ENCODE measurements at places on chromosomes 12 and 14.

DNA sequence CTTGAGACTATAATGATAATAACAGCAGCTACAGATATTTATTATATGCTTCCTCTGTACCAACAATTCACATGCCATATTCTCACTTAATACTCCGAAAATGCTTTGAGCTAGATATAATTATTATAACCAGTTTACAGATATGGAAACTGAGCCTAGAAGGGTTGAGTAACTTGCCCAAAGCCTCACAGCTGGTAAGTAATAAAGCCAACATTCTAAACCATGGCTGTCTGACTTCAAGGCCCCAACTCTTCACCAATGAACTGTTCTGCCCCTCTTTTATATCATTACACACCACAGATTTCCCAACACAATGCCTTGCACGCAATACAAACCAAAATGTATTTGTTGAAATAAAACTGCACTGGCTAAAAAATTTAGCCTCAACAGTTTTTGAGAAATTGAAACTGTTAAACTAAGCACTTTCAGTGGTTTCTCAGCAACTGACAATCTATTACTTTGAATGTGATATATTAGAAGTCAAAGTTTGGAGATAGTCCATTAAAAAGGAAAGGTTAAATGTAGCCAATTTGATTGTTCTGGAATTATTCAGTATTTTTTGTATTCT is 222.5 kb upstream of the ARHGAP5 start:
- DNase-seq = no peak

- DNase-seq = no peak
These were observed 4.4 kb downstream of the VDR start for GRCh38 chr12:47900131-47901062.

DNA sequence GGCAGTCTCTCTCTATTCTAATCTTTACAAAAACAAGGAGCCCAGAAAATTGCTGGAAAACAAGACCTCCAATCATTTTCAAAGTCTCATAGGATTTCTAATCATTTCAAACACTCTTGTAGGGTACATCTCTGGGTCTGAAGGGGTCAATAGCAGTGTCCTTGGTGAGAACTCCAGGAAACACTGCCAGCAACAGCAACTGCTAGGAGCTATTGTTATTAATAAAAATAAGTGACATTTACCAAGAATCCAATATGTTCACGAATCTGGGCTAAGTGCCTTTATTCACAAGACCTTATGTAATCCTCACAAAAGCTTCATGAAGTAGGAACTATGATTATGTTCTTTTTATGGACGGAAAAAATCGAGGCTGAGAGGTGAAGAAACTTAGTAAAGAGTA is 72.8 kb downstream of the TTC7B start:
- DNase-seq = no peak

DNA sequence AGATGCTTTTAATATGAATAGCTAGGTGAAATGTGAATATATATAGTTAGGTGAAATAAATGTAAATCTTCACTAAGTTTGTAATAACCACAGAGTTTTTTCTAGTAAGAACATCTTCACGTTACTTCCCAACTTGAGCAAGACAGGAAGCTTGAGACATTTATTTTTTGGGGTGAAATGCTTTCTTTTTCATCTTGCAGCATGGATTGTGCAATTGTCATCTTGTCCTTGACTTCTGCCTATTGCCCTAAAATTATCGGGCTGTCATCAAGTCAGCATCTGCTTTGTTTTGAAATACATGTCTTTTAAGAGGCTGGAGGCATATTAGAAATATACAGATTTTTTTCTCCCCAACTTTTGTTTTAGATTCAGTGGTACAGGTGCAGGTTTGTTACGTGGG is 433.9 kb downstream of the PCNX1 start:
- no peak for DNase-seq

DNA sequence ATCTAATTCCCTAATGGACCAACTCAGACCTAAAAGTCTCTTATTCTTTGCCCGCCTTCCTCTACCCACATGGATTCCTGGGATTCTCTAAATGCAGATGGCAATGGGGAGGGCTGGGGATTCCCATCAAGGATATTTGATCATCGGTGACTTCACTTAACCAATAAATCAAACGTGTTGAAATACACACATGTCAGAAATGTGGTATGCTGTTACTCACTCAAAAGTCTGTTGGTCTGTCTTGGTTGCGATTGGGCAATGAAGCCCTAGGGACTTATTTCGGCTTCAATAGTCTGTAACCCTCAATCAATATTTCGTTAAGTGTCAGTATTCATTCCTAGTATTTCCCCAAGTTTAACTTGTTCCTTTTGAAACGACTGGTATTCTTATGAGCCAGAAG is 117.2 kb upstream of the DIO3 start:
- no peak for DNase-seq

GRCh38 chr12:129540249-129540648 is 363.6 kb downstream of the TMEM132D start:
- DNase-seq = no peak

DNA sequence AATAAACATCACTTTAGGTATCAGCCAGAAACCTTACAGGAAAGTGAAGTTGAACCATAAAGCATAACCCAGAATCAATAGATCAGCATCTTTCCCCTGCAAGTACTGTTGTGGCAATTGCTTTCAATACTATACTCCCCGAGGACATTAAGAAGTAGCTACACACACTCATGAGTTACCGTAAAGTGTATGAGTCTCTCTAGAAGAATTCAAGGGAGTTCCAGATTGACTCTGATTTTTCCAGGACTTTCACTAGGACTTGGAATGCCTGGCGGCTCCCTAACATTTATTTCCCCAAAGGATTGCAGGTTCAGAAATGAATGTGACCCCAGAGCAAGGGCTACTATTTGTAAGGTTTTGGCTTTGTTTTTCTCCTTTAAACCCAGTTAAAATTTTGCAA is 465.4 kb upstream of the MDGA2 start:
- DNase-seq = no peak

GRCh38 chr14:96762650-96763049 is 34.5 kb upstream of the VRK1 start:
- DNase-seq = no peak

DNA sequence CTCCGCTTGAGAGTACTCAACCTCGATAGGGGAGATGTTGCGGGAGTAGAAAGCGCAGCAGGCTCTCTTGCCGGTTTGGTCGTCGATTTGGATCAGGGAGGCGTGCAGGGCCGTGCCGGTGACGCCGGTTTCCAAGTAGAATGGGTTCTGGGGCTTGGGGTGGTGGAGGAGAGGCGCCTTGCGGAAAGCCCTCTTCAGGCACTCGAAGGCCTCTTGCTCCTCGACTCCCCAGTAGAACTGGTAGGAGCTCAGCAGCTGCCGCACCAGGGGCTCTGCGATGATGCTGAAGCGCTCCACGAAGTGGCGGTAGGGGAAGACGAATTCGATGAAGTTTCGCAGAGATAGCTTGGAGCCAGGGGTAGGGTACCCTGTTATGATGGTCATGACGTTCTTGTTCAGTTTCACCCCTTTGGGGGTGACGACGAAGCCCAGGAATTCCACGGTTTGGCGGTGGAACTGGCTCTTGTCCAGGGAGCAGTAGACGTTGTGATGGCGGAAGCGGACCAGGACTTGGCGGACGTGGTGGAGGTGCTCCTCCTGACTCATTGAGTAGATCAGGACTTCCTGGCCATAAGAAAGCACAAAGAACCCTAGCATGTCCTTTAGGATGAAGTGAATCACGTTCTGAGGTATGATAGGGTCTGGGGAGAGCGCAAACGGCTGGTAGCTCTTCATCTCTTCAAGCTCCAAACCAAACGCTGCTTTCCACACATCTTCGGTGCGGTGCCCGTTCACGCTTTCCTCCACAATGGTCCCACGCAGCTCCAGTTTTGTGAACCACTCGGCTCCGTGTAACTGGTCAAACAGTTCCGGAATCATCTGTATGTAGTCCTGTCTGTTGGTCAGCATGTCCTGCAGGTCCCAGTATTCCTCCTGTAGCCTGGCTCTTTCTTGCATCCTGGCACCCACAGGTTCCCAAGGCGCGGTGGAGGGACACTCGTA is 21.2 kb downstream of the RTL1 start:
- no peak for DNase-seq

- DNase-seq = no peak
These were observed 80.1 kb downstream of the NOVA1 start for GRCh38 chr14:26517771-26518170.

GRCh38 chr12:131783915-131784541 is 44.2 kb upstream of the MMP17 start:
- no peak for DNase-seq

DNA sequence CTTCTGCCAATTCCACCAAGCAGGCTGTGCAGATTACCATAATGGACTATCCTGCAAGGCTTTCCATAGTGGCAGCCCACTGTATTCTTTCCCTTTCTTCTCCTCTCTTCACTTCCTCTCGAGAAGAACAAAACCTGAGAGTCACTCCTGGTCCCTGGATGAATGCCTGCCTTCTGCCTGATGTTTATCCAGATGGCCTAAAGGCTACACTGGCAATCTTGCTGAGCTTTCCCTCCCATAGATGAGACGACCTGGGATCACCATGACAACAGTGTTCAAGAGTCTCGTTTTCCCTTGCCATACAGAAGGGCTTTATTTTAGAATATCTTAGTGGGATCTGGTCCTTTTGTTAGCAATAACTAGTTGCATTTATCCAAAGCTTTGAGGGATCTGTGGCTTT is 142.3 kb downstream of the RTN1 start:
- no peak for DNase-seq

DNA sequence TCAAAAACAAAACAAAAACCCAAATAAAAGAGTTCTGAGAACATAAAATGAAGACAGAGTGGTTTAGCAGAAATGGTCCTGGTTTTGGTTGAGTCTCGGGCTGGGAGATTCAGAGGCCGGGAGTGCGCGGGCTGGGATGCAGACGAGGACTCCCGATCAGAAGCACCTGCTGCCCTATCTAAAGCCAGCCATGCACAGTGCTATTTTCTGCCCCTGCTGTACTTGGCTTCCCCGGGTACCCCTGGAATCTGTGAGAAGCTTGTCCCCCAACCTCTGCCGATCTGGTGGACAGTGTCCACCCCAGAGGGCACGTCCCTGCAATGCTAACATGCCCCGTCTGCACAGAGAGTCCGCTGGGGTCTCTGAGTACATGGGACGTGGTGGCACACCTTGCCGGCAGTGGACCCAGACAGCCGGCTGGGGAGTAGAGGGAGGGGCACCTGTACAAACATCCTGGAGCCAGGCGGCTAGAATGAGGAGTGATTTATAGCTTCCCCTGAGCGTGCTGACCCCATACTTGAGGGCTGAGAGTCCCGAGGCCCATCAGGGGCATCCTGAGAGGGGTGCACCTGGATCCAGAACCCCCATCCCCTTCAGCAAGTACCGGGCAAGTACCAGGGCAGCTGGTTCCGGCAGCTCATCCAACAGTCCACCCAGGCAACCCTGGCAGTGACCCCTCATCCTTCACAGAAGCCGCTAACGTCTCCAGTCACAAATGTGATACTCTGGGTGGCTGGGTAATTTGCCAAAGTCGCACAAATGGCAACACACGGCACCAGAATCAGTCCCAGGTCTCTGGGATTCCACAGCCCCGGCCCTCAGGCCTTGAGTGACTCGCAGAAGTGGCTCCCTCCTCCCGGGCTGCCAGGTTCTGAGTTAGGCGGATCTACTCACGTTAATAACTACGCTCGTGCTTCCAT is 37.1 kb downstream of the CHGA start:
- no peak for DNase-seq

GRCh38 chr14:69612783-69613130 is 1.4 kb downstream of the SUSD6 start:
- DNase-seq = no peak

DNA sequence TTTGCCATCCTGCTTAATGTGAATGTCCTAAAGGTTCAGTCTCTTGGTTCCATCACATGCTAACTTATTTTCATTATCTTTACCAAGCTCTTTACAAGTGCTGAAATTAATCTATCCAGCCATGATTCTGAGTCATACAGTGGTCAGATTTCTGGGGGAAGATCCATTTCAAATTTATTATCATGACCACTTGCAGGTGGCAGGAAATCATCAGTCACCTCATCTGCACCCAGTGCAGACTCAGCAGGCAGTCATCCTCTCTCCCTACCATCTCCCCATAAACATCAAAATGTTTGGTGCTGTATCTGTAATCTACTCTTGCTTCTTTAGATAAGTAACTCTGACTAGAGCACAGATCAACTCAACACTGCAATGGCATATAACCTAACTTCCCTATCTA is 23.5 kb downstream of the ATG14 start:
- DNase-seq = no peak

GRCh38 chr14:86013641-86014040 is 483.7 kb downstream of the FLRT2 start:
- DNase-seq = no peak

DNA sequence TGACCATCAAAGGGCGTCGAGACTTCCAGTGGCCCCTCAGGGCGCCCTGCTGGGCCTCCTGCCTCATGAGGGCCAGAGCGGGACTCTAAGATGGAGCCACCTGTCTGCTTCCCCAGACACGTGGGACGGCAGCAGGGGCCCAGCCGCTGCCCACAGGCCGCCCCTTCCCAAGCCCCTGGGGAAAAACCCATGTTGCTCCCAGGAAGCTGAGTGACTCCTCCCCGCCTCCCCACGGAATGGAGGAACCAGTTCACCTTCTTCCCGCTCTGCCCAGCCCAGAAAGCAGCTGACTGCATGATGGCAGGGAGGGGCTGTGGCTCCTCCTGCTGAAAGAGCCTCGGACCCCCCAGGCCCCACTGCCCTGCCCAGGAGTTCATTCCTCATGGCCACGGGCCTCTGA is 14.9 kb downstream of the RAB35 start:
- no peak for DNase-seq

- no peak for DNase-seq
These were observed 154.9 kb downstream of the RASSF9 start for GRCh38 chr12:85681333-85681732.

- no peak for DNase-seq
These were observed 553.7 kb downstream of the FLRT2 start for GRCh38 chr14:86083616-86084015.

- DNase-seq = no peak
These were observed 17.6 kb downstream of the CLEC14A start for GRCh38 chr14:38238332-38238731.

DNA sequence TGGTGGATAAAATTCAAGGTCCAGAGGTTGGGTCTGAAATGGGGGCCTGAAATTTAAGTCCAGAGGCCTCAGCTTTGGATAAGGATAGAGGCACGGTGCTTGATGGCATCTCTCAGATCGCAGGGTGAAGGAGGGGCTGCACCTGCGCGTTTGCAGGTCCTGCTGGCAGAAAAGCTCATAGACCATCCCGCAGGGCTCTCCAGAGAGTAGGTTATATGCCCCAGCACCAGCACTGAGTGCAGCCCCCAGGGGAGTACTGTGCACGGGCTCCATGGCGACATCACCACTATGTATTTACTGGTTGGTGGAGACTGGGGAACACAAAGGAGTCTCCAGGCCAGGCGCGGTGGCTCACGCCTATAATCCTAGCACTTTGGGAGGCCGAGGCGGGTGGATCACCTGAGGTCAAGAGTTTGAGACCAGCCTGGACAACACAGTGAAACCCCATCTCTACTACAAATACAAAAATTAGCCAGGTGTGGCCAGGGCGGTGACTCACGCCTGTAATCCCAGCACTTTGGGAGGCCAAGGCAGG is 4.3 kb upstream of the CD63 start:
- no peak for DNase-seq
